ENCODE measurements at places on chromosomes 16 and 17.

- no peak overlapping the region for H3K4me3 ChIP-seq
- no peaks in the 10 kb centered on the region for H3K36me3 ChIP-seq
- no peak overlapping the region for H3K27ac ChIP-seq
- no peaks in the 10 kb centered on the region for H3K27me3 ChIP-seq
These were observed 3.5 kb upstream of the MYADML2 start for GRCh38 chr17:81950501-81950900.

- peak overlapping the region; percentile 95 for H3K27ac ChIP-seq
- peaks cover 12% of the 10 kb centered on the region for H3K36me3 ChIP-seq
- peaks cover 21% of the 10 kb centered on the region for H3K4me1 ChIP-seq
- DNase-seq = peak; percentile 33
- H3K4me3 ChIP-seq = no peak overlapping the region
- no peaks in the 10 kb centered on the region for H3K27me3 ChIP-seq
These were observed 763 bp upstream of the TOM1L1 start for GRCh38 chr17:54899721-54900456.

GRCh38 chr16:76988526-76988925 lies 202.5 kb upstream of the MON1B start:
- no peak overlapping the region for H3K27ac ChIP-seq
- H3K36me3 ChIP-seq = peaks cover 20% of the 10 kb centered on the region
- DNase-seq = no peak
- peaks cover 6% of the 10 kb centered on the region for H3K4me1 ChIP-seq
- H3K4me3 ChIP-seq = no peak overlapping the region

DNA sequence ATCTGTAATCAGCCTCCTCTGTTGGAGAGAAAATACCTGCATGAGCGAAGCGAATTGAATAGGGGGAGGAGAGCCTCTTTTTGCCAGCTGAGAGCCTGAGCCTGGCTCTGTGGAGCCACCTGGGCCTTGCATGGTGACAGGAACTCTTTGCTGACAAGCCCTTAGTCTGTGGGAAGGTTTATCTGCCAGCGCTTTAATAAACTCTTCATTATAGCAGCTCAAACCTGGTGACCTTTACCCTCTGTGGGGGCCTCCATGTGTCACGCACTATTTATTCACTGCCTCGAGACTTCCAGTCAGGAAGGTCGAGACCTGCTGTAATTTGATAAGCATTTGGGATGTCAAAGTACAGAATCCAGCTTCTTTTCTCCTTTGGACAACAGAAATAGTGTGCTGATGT lies 282.6 kb downstream of the CBLN1 start:
- H3K27me3 ChIP-seq = peaks cover 2% of the 10 kb centered on the region
- H3K36me3 ChIP-seq = no peaks in the 10 kb centered on the region
- no peak overlapping the region for H3K27ac ChIP-seq
- no peak overlapping the region for H3K4me3 ChIP-seq
- no peak for DNase-seq
- H3K4me1 ChIP-seq = peaks cover 22% of the 10 kb centered on the region

- peak overlapping the region; percentile 44 for H3K27ac ChIP-seq
- peaks cover 46% of the 10 kb centered on the region for H3K36me3 ChIP-seq
- no peak for DNase-seq
- no peak overlapping the region for H3K4me3 ChIP-seq
These were observed 7.6 kb downstream of the DNAJA3 start for GRCh38 chr16:4433228-4433627.

DNA sequence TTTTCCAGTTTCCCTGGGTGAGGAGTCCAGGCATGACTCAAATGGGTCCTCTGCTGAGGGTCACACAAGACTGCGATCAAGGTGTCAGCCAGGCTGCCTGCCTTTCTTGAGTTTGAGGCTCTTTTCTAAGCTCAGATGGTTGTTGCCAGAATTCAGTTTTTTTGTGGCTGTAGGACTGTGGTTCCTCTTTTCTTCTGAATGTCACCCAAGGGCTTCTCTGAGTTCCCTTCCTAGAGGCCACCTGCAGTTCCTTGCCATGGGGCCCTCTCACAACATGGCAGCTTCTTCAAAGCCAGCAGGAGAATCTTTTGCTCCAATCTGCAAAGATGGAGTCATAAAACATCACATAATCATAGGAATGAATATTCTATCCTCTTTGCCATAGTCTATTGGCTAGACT lies 17.5 kb downstream of the LIMD2 start:
- H3K27me3 ChIP-seq = no peaks in the 10 kb centered on the region
- peaks cover 9% of the 10 kb centered on the region for H3K4me1 ChIP-seq
- peaks cover 11% of the 10 kb centered on the region for H3K36me3 ChIP-seq

- DNase-seq = no peak
- H3K27ac ChIP-seq = no peak overlapping the region
- no peaks in the 10 kb centered on the region for H3K36me3 ChIP-seq
These were observed 673.6 kb downstream of the HS3ST4 start for GRCh38 chr16:26365161-26365940.

DNA sequence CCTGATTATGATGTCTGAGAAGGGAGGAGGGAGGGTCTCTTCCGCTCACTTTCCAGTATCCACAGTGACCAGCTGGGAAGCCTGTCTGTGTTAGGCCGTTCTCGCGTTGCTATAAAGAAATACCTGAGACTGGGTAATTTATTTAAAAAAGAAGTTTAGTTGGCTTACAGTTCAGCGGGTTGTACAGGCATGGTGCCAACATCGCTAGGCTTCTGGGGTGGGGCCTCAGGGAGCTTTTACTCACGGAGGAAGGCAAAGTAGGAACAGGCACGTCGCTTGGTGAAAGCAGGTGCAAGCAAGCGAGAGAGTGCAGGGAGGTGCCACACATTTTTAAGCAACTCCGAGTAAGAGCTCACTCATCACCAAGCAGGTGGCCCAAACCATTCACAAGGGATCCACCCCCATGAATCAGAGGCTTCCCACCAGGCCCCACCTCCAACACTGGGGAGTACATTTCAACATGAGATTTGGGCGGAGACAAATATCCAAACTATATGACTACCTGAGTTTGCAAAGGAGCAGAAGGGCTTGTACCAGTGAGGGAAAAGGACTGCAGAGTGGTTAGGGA lies 137.5 kb downstream of the CCDC182 start:
- peaks cover 58% of the 10 kb centered on the region for H3K4me1 ChIP-seq
- H3K36me3 ChIP-seq = no peaks in the 10 kb centered on the region
- no peak overlapping the region for H3K4me3 ChIP-seq
- H3K27me3 ChIP-seq = no peaks in the 10 kb centered on the region
- no peak overlapping the region for H3K27ac ChIP-seq
- DNase-seq = no peak

DNA sequence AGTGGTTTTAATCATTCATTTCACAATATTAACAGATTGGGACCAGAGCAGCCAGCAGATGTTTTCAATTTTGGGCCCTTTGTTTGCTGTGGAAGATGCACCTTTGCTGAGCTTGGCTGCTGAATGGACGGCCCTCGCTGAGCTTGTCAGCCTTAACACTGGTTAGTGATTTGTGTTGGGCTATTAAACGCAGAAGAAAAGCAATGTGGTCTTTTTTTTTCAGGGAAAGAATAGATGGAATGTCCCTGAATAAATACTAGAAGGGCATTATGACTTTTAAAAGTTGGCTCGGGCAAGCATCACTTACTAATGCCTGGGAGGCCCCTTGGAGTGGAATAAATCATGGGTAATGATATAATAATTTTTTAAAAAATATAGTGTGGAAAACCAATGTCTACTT lies 297.0 kb downstream of the MAP2K6 start:
- no peaks in the 10 kb centered on the region for H3K36me3 ChIP-seq
- DNase-seq = no peak
- no peak overlapping the region for H3K27ac ChIP-seq
- H3K4me1 ChIP-seq = no peaks in the 10 kb centered on the region
- H3K4me3 ChIP-seq = no peak overlapping the region
- H3K27me3 ChIP-seq = no peaks in the 10 kb centered on the region

DNA sequence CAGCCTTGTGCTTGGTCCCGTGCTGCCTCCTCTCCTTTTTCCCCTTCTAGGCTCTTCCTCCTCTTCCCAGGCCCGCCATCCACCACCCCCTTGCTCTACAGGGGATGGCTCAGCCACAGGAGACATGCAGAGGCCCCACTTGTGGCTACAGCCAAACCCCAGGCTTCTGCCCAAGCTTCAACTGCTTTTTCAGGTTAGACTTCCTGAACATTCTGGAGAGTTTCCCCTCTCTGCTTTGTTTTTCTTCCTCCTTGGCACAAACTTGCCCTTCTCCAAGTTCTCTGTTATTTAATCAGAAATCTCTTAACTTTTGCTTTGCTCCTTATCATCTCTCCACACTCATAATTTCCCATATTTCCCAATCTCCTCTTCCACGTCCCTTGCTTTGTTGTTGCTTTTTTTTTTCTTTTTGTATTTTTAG lies 18.3 kb upstream of the HAS3 start:
- DNase-seq = no peak
- H3K27me3 ChIP-seq = no peaks in the 10 kb centered on the region
- peaks cover 50% of the 10 kb centered on the region for H3K4me1 ChIP-seq
- no peak overlapping the region for H3K4me3 ChIP-seq

DNA sequence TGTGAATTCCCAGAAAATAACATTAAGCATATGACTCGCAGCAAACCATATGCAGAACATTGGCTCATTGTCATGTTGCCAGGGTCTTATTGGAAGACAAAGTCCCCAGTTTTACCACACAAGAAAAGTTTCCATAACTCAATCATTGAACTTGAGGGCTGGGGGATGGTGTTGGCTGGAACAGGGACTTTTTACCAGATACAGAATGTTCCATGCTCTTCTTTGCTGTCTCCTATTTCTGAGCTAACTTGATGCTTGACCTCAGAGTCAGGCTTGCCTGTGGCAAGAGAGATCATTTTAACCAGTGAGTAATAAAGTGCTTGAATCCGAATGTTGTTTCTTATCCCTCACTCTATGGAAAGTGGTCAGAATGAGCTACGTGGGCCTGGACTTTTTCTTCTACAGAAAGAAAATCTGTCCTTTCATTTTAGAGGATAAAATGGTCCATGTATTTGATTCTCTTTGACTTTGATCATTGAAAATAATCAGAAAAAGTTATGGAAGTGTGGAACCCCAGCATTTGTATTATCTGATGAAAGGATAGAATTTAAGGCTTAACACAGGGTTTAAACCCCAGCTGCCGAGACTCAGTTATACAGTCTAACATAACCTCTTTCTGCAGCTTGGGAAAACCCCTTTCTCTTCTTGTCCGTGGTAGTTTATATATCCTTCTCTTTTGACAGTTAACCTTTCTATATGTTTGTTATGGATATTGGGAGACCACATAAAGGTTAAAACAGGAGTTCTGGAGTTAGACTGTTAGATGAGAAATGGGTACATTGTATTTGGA lies 67.0 kb downstream of the TUBD1 start:
- H3K4me1 ChIP-seq = peaks cover 42% of the 10 kb centered on the region
- peak overlapping the region; percentile 87 for H3K27ac ChIP-seq
- no peaks in the 10 kb centered on the region for H3K27me3 ChIP-seq
- no peak for DNase-seq
- no peaks in the 10 kb centered on the region for H3K36me3 ChIP-seq

- no peak overlapping the region for H3K4me3 ChIP-seq
- DNase-seq = no peak
- no peaks in the 10 kb centered on the region for H3K36me3 ChIP-seq
- H3K27ac ChIP-seq = no peak overlapping the region
- H3K27me3 ChIP-seq = peaks cover 2% of the 10 kb centered on the region
These were observed 41.3 kb downstream of the GP2 start for GRCh38 chr16:20285993-20286499.

- DNase-seq = peak; percentile 96
- no peak overlapping the region for H3K27ac ChIP-seq
- H3K4me1 ChIP-seq = peaks cover 65% of the 10 kb centered on the region
- H3K4me3 ChIP-seq = peak overlapping the region; percentile 76
- peaks cover 27% of the 10 kb centered on the region for H3K27me3 ChIP-seq
These were observed 2.9 kb downstream of the GNAO1 start for GRCh38 chr16:56193951-56194726.

- no peaks in the 10 kb centered on the region for H3K27me3 ChIP-seq
- H3K4me3 ChIP-seq = no peak overlapping the region
These were observed 145.5 kb upstream of the ASIC2 start for GRCh38 chr17:33438578-33438977.

DNA sequence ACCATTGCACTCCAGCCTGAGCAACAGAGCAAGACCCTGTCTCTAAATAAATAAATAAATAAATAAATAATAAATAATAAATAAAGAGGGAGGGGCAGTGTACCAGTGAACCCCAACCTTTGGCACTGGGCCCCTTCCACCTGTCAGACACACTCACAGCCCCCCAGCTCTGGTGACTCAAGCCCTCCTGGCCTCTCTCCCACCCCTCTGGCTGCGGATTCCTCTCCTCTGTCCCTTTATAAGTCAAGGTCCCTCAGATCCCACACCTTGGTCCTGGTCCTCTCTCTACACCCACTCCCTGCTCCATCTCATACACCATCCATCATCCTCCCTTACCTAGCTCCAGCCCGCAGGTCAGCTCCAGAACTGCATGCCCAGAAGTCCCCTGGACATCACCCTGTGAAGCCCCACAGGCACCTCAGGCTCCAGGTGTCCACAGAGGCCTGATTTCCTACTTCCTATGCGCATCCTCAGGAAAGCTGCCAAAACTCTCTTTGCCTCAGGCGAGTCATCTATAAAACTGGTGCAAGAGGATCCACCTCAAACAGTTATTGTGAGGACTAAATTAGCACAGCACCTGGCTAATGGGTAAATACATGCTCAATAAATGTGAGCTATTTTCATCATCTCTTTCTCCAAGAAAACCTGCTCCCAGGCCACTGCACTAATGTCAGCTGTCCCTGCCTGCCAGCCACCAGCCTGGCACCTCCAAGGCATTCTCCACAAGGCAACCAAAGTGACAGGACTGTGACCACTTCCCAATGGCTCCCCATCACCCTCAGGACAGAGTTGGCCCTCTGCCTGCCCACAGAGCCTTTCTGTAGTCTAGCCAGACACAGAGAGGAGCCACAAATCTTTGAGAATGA lies 46.8 kb downstream of the BEAN1 start:
- no peak overlapping the region for H3K27ac ChIP-seq
- DNase-seq = no peak
- peaks cover 8% of the 10 kb centered on the region for H3K27me3 ChIP-seq
- peaks cover 28% of the 10 kb centered on the region for H3K4me1 ChIP-seq
- H3K36me3 ChIP-seq = no peaks in the 10 kb centered on the region

DNA sequence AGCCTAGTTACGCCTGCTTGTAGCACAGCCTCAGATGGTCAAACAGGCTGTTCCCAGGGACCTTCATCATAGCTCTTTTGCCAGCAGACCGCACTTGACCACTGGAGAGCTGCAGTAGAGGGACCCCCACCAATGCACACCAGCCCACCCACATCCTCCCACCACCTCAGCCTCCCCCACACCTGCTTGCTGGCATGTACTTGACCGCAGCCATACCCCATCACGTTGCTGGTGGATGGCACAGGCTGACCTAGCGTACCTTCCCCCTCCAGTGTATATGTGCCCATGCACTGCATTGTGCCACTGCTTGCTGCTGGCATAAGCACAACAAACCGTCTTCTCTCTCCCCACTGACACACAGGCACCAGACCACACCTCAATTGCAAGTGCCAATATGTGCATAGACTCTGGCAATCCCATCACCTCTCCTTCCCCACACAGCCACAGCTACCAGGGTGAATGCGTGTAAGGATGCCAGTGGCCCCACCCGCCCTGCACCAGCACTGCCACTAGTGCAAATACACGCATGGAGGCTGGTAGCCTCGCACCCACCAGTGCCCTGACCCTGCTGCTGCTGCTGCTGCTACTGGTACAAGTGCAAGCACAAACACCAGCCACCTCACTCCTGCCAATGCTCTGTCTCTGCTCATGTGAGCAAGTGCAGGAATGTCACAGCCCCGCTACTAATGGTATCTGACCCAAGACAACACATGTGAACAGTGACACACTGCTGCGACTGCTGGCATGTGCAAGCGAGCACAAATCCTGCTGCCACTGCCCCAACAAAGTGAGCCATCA lies 1377.6 kb downstream of the CDH11 start:
- H3K27me3 ChIP-seq = no peaks in the 10 kb centered on the region
- no peaks in the 10 kb centered on the region for H3K4me1 ChIP-seq
- no peak for DNase-seq
- no peak overlapping the region for H3K4me3 ChIP-seq

Measured in WTC11 (cell line).